AG04450 (cell line): ENCODE measurements at places on chromosomes 11 and 22. TPM values are rescaled to one million over a fixed set of nuclear protein-coding genes. Genes with fewer than 3 reads are reported as not detected.

RFPL1 gene
- polyA plus RNA-seq = not detected in 2 replicates

VWA5A gene
- polyA plus RNA-seq = 26.9 and 27.9 TPM in 2 replicates

OR51Q1 gene
- polyA plus RNA-seq = not detected in 2 replicates

CYP2D6 gene
- 0.15 and 0.37 TPM in 2 replicates for polyA plus RNA-seq

PATE2 gene
- polyA plus RNA-seq = not detected in 2 replicates

MMP10 gene
- 0.87 and 0.97 TPM in 2 replicates for polyA plus RNA-seq

RIBC2 gene
- 0.20 and 0.31 TPM in 2 replicates for polyA plus RNA-seq

DDIAS gene
- 1.5 and 2.9 TPM in 2 replicates for polyA plus RNA-seq

ENTHD1 gene
- not detected in 2 replicates for polyA plus RNA-seq

C11orf87 gene
- polyA plus RNA-seq = 0.14 and 0.19 TPM in 2 replicates

OR10A4 gene
- not detected in 2 replicates for polyA plus RNA-seq

MB gene
- polyA plus RNA-seq = not detected in 2 replicates

C11orf91 gene
- polyA plus RNA-seq = not detected in 2 replicates

BRSK2 gene
- polyA plus RNA-seq = 0.11 and 0.12 TPM in 2 replicates

KIRREL3 gene
- polyA plus RNA-seq = 2.3 and 2.8 TPM in 2 replicates

DAGLA gene
- 1.1 and 1.7 TPM in 2 replicates for polyA plus RNA-seq

PSMC3 gene
- 211 and 290 TPM in 2 replicates for polyA plus RNA-seq
